ENCODE measurements at places on chromosomes 6 and 20. TPM values are rescaled to one million over a fixed set of nuclear protein-coding genes. Genes with fewer than 3 reads are reported as not detected.

The ADGB gene
- total RNA-seq: not detected

The MEP1A gene
- total RNA-seq: not detected

The SLC17A1 gene
- not detected for total RNA-seq

The GHRH gene
- not detected for total RNA-seq

The GUCA1A gene
- total RNA-seq: not detected

The DNMT3B gene
- total RNA-seq: 1.1 TPM

The KIF13A gene
- total RNA-seq: 86.8 TPM

The BACH2 gene
- total RNA-seq: 0.65 TPM

The ZSCAN12 gene
- 6.5 TPM for total RNA-seq

The KIF25 gene
- not detected for total RNA-seq

The PTGIS gene
- 1,011 TPM for total RNA-seq

The MATN4 gene
- not detected for total RNA-seq

The FRMD1 gene
- not detected for total RNA-seq

The CST7 gene
- not detected for total RNA-seq

The KCNK5 gene
- total RNA-seq: under 0.01 TPM

The TP53TG5 gene
- not detected for total RNA-seq

The KIAA0408 gene
- total RNA-seq: 12.8 TPM

The PPIL4 gene
- 36.1 TPM for total RNA-seq

The PRIM2 gene
- total RNA-seq: 16.4 TPM

The PTPRT gene
- not detected for total RNA-seq

The PRRT1 gene
- total RNA-seq: 0.41 TPM

The GLP1R gene
- not detected for total RNA-seq

The CD24 gene
- 4.5 TPM for total RNA-seq

The CLIC1 gene
- 576 TPM for total RNA-seq

The AURKA gene
- 29.1 TPM for total RNA-seq

The KCNQ2 gene
- total RNA-seq: not detected

The PI16 gene
- 1.5 TPM for total RNA-seq

The HTR1E gene
- not detected for total RNA-seq

The FOXA2 gene
- total RNA-seq: not detected

The SIRPD gene
- total RNA-seq: not detected

The RGS17 gene
- total RNA-seq: 7.8 TPM

The MDC1 gene
- 12.1 TPM for total RNA-seq

The OPN5 gene
- not detected for total RNA-seq

The ADISSP gene
- 37.7 TPM for total RNA-seq

The SUMO4 gene
- not detected for total RNA-seq

The ZBTB12 gene
- 3.8 TPM for total RNA-seq

The BPIFB3 gene
- total RNA-seq: not detected

The PRRC2A gene
- total RNA-seq: 24.0 TPM

The RSPO4 gene
- not detected for total RNA-seq

The OR2H2 gene
- not detected for total RNA-seq

The PPP1R3G gene
- 3.8 TPM for total RNA-seq

The IRAK1BP1 gene
- 7.9 TPM for total RNA-seq

All from fibroblast of the aortic adventitia (primary cell).